ENCODE measurements at places on chromosomes 1 and 21.

- DNase-seq = no peak
These were observed 3.5 kb upstream of the C1orf159 start for GRCh38 chr1:1119272-1119890.

GRCh38 chr1:22340066-22340465, 111.6 kb upstream of the ZBTB40 start:
- no peak for DNase-seq

DNA sequence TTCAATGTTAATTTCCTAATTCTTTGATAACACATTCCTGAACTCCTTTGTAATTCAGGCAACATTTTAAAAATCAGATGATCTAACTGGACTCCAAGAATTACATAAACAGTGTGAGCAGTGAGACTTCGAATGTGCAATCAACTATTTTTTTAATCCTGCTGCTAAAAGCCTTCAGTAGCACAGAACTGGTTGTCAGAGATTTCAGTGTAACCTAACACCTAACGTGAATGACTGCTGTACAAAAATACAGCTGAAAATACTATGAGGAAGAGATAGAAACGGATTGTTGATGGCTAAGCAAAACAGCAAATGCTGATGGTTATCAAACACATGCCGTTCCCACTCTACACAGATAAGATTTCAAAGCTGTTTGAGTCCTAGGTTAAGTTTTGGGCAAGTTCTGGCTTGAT, 46.1 kb downstream of the APP start:
- no peak for DNase-seq

DNA sequence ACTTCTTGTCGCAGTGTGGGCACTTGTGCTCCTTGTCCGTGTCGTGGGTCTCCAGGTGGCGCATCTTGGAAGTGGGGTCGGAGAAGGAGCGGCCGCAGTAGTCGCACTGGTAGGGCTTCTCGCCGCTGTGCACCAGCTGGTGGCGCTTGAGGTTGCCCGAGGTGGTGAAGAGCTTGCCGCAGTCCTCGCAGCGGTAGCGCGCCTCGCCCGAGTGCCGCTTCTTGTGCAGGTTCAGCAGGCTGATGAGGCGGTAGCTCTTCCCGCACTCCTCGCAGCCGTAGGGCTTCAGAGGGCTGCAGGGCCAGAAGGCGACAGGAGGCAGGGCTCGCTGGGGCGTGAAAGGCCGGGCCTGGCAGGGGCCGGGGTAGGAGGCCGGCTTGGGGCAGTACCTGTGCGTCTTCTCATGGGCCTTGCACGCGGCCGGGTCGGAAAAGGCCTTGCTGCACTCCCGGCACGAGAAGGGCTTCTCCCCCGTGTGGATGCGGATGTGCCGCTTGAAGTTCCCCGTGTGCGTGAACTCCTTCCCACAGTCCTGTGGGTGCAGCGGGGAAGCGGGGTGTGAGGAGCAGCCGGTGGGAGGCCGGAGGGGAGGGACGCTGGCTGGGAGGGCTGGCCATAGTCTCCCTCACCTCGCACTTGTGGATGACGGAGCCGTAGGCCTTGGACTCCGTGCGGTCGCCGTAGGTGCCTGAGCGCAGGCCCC, 31.4 kb downstream of the ZBTB17 start:
- DNase-seq = no peak

DNA sequence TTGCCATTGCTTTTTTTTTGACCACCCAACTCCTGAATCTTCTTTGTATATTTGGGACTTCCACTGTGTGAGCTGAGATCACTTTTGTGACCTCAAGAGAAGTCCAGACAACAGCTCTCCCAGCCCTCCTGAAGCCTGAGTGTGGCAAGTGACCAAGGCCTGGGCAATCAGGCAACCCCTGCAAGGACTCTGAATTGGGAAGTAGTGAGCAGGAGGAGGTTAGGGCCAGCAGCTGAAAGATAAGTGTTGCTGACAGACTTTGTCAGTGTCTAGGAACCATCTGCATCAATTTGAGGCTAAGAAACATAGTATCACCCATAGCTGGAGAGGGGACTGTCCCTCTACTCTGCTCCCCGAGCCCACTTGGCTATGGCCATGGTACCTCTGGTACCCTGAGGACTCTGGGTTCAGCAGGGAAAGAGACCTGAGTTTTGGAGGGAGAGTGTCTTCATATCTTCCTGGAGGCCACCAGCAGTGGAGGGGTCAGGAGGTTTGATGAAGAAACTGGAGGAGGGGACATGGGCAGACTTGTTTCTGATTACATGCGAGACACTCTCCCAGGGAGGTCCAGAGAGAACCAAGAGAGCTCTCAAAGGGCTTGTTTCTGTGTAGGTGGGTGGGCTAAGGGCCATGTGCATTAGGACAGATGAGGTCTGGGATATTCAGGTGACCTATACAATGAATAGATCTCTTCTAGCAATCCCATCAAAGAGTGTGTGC, 147.0 kb upstream of the DNAH14 start:
- DNase-seq = no peak

GRCh38 chr21:32370998-32371766, 21.6 kb downstream of the URB1 start:
- no peak for DNase-seq

DNA sequence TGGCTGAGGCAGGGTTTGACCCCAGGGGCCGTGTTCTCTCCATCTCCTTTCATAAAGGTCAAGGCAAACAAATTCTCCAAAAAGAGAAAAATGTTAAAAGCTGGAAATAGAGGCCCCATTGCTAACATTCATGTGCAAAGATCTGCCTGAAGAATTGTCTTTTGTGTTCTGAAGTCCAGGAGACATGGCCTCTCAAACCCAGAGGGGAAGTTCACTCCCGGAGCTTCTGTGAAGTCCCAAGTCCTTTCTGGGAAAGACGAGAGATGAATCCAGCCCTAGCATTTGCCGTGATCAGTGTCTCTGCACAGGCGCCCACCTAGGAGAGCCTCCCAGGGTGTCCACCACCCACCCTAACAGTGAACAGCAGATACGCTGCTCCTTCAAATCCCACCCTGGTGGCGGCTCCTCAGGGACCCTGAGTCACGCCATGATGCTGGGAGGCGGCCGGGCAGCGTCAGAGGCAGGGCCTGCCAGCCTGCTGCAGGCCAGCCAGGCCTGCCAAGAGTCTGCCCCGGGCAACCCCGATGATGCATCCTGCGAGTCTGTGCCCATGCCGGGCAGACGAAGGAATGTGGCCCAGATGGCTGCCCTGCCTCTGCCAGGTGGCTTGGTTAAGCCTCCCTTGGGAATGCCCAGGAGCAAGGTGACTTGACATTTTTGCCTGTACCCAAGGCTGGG, 5.2 kb upstream of the C2CD2 start:
- DNase-seq = no peak

DNA sequence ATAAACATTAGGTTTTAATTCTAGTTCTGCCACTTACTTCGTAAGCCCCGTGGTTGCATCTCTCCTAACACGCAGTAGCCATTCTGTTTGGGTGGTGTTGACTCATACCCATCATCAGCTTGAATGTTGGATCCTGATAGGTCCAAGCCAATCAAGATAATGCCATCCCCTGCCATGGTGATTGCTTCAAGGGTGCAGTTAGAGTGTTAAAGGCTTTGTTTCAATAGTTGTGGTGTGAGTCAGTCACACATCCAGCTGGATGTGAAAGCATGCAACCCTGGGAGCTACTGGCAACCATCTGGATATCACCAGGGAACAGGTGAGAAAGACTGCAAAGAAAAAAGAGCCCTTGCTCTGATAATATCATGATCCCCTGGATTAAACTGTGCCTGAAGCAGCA, 69.1 kb downstream of the OMA1 start:
- no peak for DNase-seq

DNA sequence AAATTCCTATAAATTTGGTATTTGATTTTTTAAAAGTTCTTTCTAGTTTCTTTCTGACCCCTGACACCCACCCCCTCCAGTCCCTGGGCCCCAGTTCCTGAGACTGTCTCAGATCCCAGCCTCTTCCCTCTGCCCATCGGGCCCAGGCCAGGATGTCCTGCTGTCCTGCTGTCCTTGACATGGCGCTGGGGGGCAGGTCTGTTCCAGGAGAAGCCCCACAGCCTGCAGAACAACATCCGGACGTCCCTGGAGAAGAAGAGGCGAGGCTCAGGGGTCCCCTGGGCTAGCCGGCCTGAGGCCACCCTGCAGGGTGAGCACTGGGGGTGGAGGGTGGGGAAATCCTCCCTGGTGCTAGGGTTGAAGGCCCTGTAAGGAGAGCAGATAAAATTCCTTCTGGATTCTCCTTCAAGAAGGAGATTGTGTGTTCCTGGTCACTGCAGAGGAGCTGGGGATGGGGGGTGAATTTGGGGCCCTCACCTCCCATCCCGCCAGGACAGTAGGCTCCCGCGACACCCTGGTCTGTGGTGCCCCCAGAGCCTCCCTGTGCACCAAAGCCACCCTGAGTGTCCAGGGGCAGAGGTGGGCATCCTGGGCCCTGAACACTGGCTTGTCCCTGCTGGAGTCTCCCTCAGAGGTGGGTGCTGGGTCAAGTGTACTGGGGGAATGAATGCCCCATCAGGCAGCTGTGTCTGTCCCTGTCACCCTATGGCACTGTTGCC, 45.0 kb downstream of the DISP3 start:
- DNase-seq = no peak

- no peak for DNase-seq
These were observed 59.6 kb upstream of the OLIG2 start for GRCh38 chr21:32966120-32966519.

DNA sequence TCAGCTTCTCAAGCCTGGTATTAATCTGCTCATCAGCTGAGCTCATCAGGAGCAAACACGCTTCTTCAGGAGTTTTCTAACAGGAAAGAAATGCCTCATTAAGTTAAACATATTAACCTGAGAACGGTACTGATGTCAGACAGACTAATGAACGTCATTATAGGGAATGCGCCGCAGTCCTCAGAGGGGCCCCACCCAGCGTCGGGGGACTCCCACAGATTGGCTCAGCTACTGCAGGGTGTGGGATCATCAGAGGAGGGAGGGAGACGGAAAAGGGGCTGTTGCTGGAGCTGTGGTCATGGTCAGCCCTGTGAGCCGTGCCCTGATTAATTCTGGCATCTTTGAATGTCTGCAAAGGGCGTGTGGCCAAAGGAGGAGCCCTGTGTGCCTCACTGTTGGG, 348.5 kb downstream of the PTPRU start:
- no peak for DNase-seq

GRCh38 chr21:27776925-27777553, 810.2 kb upstream of the ADAMTS5 start:
- DNase-seq = no peak

GRCh38 chr1:45326627-45327623, at the start of gene HPDL:
Gene HPDL (plus strand): TSS chr1:45326895. CDS start chr1:45327149, 254 bp downstream.
- DNase-seq = peak; percentile 87

- DNase-seq = no peak
These were observed 93.6 kb downstream of the TSEN15 start for GRCh38 chr1:184145083-184145482.

- no peak for DNase-seq
These were observed 12.4 kb downstream of the C1orf198 start for GRCh38 chr1:230855886-230856285.

DNA sequence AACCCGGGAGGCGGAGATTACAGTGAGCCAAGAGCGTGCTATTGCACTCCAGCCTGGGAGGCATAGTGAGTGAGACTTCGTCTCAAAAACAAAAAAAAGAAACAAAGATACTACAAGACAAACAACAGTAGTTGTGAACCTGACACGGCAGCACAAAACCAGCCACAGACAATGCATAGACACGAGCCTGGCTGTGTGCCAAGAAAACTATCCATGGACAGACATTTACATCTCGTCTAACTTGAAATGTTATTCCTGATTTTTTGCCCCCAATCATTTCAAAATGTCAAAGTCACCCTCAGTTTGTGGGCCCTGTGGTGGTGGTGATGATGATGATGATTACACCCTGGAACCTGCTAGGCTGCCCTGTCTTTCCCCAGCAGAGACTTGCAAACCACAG, 6.3 kb downstream of the KLHL21 start:
- no peak for DNase-seq

GRCh38 chr1:21638531-21639341, 30.4 kb downstream of the RAP1GAP start:
- peak; percentile 52 for DNase-seq

DNA sequence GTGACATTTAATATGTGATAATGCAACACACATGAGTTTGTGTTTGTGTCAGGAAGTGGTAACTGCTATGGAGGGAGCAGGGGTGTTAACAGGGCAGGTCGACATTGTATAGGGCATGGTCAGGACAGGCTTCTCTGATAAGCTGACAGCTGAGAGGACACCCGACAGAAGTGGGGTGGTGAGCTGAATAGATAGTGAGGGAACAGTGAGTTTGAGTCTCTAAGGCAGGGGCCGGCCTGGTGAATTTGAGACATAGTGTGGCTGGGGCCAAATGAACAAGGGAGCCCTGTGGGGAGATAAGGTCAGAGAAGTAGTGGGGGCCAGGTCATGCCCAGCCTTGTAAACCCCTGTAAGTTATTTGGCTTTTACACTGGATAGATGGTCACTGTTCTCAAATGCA, 217.4 kb upstream of the KIAA0040 start:
- DNase-seq = no peak

- peak; percentile 39 for DNase-seq
These were observed 14.0 kb downstream of the HSF2BP start for GRCh38 chr21:43645136-43645891.

- no peak for DNase-seq
These were observed 16.9 kb downstream of the ERI3 start for GRCh38 chr1:44338136-44338535.

DNA sequence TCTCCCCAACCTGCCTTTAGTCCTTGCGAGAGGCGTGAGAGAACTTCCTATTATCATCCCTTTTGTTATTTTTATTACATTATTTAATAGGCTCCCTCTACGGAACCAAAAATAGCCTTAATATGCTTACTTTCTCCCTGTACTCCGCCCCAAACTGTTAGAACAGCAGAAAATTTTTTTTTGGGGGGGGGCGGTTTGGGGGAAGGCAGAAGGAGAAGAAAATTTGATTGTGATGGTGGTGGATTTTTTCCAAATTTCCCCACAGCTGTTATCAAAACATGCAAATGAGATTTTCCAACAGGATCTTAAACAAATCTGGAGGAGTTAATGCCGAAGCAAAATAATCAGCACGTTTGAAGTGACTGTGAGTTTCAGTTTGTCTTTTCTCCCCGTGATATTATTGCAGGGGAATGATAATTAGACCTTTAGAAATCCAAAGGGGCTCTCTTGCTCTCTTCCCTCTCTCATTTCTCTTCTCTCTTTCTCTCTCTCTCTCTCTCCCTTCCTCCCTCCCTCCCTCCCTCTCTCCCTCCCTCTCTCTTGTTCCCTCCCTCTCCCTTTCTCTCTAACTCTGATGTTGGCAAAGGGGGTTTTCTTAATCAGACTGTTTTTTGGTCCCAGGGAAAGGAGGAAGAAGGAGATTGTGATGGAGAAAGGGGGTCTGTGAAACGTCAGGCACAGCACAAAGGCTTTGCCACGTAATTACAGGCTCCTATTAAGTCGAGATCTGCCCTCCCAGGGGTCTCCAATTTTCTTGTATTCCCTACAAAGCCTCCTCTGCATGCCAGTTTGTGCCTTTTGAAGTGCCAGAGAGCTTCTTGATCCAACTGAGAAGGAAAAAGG, 1.1 kb upstream of the PRRX1 start:
- DNase-seq = no peak

- no peak for DNase-seq
These were observed 239.0 kb downstream of the TOMM20 start for GRCh38 chr1:234889643-234890042.

GRCh38 chr1:113576271-113576670, 183.0 kb downstream of the PHTF1 start:
- DNase-seq = no peak

GRCh38 chr1:194485432-194485831, 1299.0 kb upstream of the B3GALT2 start:
- no peak for DNase-seq

All from activated CD4-positive, alpha-beta T cell treated with anti-CD3 and anti-CD28 coated beads, Interleukin-2, Interleukin-6, amounts not matched to agents 100 ng/mL and 50 ng/mL, durations not matched to agents 16 hours and 8 hours (primary cell).